ENCODE measurements at places on chromosomes 2 and 18.

DNA sequence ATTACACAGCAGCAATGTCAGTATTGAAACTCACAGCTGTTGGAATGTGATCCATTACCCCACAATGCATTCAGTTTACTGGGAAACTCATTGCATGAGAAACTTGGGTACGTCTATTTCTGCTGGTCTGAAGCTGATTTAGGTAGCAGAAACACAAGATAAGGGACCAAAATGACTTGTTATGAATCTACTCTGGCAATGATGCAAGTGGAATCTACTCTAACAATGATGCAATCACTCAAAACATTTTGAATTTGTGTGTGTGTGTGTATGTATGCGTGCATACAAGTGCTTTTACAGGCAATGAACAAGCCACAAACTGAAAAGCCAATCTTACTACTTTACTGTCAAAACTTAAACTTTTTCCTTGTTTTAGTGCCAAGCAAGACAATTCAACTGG is 406.7 kb downstream of the ADCYAP1 start:
- DNase-seq: no peak

- peak; percentile 55 for DNase-seq
These were observed 1.8 kb downstream of the TRABD2A start for GRCh38 chr2:84878896-84879583.

DNA sequence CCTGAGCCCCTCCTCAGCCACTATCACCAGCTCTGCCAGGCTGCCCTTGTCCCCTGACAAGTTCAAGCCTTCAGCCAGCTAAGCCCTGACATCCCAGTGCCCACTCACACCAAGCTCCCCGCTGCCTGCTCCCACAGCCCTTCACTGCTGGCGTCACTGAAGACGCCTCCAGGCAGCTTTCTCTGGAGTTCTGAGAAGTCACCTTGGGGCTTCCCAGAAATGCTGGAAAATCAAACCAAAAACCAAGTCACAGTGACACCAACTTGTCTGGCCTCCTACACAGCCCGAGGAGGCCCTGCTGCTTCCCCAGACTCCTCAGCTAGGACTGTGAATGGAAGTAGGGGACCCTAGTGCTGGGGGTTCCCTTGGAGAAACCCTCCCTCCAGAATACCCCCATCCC is 2.2 kb upstream of the TNS1 start:
- DNase-seq: no peak

- DNase-seq: no peak
These were observed 56.5 kb downstream of the TCF7L1 start for GRCh38 chr2:85189606-85190270.

DNA sequence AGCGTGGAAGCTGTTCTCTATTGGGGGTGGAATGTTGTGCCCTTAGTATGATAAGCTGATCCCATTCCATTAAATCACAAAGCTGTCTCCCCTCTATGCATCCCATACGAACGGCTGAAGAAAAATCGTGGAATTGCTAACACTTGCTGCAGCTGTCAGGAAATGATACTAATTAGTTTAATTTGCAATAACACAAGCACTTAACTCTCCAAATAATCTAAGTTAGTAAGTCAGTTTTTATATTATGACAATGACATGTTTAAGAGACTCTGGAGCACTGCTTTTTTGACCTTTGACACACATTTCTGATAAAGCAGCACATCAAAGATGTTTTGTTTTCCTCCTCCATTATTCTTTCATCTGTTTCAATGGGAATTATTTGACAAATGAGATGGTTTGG is 123.7 kb upstream of the SATB2 start:
- DNase-seq: no peak

DNA sequence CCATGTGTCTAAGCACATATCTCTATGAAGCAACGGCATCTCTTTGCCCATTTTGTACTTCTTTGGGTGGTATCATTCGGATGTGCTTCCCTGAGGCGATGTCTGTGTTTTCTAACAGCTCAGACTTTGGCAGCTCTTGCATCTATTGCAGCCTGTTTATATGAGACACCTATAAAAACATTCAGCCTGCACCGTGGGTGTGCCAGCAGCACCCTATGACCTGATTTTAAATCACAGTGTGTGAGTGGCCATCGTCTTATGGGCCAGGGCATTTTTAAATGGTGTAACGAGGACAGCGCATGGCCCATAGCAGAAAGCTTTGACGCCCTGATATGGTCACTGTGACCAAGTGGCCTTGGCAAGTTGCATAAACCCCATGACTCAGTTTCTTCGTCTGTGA is 12.9 kb downstream of the NPAS2 start:
- DNase-seq: no peak

DNA sequence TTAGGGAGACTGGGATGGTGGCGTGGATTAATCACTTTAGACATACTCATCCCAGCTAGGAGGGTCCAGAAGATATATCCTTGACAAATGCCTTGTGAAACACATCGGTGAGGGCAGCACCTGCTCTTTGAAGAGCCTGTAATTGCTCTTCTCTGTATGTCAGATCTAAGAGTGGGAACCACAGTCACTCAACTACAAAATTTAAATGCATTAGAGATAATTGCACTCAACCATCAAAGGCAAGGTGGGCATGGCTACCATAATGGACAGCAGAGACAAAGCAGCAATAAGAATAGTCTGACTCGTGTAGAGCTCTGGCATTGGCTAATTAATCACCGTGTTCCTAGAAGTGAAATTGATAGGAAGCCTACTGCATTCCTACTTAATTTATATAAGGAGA is 96.8 kb downstream of the ERBB4 start:
- DNase-seq: no peak

- no peak for DNase-seq
These were observed 37.8 kb upstream of the CCDC150 start for GRCh38 chr2:196601430-196602306.

GRCh38 chr18:3015204-3015592 is 2.3 kb upstream of the LPIN2 start:
- DNase-seq: no peak
